Glutamatergic neuron (in vitro differentiated cells): ENCODE measurements at places on chromosomes 6 and 20. TPM values are rescaled to one million over a fixed set of nuclear protein-coding genes. Genes with fewer than 3 reads are reported as not detected.

MLN gene
- total RNA-seq, result not detected

DNA sequence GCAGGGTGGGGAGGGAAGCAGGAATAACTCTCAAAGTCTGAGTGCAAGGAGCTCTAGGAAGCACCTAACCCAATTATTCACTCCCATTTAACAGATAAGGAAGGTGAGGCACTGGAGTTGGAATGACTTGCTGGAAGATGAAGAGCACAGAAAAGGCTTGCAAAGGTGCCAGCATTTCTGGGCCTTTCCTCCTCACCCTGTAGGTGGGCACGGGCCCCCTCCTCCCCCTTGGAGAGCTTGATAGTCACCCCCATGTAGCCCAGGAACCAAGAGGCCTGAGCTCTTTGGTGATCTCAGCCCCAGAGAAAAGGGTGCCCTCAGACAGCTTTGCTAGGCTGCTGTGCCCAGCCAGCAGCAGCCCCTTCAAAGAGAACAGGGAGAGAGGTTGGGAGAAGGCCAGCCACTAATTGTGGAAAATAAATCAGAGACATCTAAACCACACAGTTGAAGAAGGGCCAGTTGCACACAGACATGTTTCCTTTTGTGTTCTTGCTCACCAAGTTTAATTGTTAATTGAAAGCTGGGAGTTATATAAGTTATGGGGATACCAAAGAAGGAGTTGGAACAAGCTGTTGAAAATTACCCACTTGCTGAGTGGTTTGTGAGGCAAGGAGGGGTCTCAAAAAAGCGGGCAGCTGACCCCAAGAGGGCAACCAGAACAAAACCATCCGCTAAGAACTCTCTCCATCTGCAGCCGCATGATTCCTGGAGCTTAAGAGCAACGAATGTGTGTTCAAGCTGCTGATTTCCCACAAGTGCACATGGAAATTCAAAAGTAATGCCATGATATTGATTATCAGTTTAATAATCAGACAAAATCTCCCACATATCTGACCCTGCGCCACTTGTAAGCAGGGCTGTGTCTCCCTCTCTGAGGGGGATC, 77.0 kb downstream of the MRPL14 start:
- DNase-seq, result no peak

GRCh38 chr20:11549172-11550103, 368.3 kb upstream of the BTBD3 start:
- no peak for DNase-seq

DNA sequence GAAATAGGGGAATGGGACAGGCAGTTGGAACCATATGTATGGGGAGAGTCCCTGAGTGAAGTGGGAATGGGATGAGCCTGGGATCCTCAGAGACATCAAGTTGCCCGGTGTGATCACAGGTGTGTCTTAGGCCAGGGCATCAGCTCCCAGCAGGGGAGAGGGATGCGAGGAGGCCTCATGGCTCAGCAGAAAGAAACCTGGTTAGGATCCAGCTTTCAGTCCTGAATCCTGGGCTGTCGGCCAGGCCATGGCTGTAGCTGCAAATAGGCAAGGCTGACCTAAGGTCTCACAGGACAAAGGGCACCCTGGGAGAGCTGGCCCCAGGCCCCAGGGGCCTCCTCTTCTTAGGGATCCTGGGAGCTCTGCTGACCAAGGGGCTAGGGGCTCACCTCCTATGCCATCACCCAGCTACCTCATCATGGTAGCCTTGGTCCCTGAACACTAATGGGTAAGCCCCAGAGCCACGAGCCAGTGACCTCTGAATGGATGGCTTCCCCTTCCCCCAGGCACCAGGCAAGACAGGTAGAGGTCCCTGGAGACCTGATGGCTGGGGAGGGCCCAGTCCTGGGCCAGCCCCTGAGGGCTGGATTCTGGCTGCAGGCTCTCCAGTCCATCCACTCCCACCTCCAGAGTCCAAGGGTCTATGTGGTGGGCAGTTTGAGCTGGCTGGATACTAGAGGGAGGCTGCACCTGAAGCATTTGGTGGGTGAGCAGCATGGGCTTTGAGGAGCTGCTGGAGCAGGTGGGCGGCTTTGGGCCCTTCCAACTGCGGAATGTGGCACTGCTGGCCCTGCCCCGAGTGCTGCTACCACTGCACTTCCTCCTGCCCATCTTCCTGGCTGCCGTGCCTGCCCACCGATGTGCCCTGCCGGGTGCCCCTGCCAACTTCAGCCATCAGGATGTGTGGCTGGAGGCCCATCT, at the start of gene SLC22A7:
Gene SLC22A7, plus strand, starts transcription at position 617 of the 921 bp plus-strand sequence. Its CDS starts 99 bp downstream, at position 716.
- DNase-seq, result no peak

DNA sequence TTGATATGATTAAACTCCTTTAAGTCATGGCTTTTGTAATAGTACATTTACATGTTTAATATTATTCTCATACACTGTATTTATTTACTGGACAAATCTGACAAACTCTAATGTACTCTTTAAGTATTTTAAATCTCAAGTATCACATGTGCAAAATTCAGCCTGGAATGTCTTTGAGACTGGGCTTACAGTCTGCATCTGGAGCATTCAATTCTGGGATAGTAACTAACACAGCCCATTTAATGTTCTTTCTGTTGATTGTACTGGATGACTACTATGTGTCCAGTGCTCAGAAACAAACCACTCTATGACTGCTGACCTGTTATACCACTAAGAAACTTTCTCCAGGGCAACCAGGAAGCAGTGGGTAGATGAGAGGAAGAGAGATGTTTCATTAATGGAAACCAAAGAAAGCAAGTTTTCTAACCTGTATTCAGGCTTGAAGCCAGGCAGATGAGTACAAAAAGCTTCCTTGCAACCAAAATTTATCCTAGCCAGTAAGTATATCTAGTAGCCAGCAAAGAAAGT, 26.8 kb downstream of the FBXL4 start:
- no peak for DNase-seq

GRCh38 chr6:12010635-12011275, 1.4 kb upstream of the HIVEP1 start:
- peak; percentile 65 for DNase-seq

DNA sequence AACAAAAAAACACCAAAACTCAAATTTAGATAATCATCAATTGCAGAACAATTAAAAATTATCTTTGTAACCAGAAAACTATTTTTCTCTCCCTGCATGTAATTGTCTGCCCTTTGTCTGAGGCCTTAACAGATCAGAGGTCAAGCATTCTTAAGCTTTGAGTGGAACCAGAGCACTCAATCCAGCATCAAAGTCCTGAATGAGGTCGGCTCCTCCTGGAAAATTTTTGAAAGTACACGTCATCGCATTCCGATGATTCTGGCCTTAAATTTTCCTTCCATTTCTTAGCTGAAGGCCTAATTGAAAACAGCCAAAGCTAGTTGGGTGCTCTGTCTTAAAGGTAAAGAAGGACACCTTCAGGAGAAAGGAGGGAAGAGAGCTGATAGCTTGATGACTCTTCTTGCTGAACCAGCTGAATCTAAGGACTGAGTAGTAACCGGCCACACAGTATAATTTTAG, 510.2 kb upstream of the SULF2 start:
- DNase-seq, result no peak

DNA sequence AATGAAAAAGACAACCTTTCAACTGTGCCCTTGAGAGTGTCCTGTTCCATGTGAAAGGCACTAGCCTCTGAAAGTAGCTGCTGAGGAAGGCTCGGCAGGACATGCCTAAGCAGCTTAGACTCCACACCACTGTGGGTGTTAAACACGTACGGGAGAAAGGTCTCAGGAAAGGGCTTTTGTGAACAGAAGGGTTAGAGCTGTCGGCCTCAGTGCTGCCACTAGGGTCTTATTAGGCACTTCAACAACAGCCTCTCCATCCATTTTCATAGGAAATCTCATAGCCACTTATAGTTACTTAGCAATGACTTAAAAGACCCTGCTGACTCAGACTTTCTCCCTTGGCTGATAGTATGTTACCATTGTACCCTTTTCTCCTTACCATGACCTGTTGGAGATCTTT, 662.8 kb downstream of the TBC1D32 start:
- DNase-seq, result peak; percentile 24
